ENCODE measurements at places on chromosomes 16 and 17.

- DNase-seq = no peak
These were observed 24.3 kb downstream of the CDRT15 start for GRCh38 chr17:14212401-14212800.

DNA sequence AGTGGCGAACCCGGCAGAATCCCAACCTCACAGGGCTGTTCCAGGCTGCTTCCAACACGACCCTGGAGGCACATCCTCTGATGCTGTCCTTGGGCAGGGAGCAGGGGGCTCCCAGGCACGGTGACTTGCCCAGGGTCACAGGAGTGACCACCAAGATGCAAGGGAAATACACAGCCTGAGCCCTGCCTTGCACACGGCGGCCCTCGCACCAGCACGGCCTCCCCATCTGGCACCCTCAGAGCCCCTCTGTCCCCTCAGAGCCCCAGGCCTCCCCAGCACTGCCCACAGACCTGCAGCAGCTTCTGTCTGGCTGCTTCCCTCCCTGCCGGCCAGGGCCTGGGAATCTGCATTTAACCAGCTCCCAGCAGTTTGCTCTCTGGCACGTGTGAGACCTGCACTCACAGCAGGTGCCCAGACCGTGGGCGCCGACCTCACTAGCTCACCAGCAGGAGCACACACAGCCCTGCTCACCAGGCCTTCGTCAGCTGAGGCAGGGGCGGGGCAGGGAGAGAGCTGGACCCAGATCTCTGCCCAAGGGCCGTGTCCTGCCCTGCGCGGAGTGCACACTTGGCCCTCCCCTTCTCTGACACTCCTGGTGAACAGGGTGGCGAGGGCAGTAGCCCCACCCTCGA, 29.7 kb upstream of the ZC3H18 start:
- DNase-seq = no peak

DNA sequence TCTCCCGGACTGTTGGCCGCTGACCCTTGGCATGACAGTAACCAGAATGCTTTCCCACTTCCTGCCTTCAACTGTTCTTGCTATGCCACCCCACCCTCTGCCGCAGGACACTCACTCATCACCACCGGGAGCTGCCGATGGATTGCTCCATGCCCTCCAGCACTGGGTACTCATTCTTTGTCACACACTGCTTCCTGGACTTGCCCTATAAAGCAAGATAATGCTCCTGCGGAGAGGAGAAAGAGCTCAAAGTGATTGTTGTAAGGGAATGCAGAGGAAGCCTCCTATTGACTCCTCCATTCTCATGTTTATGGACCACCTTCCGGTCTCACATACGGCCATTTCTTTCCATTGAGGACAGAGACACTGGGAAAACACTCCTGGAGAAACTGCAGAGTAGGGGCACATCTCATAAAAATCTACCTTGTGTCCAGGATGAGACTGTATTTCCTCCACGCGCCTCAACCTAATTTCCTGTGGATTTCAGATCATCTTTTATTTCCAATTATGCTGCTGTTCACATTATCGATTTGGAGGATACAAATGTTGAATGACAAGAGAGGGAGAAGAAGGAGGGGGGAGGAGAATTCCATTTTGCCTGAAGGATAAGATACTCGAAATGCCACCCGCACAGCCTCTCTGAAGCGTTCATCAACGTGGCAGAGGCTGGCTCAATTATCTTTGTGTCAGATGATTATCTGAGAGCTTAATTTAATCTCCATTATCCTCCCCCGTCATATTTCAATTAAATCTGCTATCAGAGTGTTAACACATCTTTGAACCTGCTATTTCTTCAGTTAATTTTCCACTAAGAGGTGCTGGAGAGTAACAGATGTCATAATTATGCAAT, 486.1 kb upstream of the SALL1 start:
- DNase-seq = no peak

- no peak for DNase-seq
These were observed 12.6 kb upstream of the POLR3E start for GRCh38 chr16:22284637-22285036.

DNA sequence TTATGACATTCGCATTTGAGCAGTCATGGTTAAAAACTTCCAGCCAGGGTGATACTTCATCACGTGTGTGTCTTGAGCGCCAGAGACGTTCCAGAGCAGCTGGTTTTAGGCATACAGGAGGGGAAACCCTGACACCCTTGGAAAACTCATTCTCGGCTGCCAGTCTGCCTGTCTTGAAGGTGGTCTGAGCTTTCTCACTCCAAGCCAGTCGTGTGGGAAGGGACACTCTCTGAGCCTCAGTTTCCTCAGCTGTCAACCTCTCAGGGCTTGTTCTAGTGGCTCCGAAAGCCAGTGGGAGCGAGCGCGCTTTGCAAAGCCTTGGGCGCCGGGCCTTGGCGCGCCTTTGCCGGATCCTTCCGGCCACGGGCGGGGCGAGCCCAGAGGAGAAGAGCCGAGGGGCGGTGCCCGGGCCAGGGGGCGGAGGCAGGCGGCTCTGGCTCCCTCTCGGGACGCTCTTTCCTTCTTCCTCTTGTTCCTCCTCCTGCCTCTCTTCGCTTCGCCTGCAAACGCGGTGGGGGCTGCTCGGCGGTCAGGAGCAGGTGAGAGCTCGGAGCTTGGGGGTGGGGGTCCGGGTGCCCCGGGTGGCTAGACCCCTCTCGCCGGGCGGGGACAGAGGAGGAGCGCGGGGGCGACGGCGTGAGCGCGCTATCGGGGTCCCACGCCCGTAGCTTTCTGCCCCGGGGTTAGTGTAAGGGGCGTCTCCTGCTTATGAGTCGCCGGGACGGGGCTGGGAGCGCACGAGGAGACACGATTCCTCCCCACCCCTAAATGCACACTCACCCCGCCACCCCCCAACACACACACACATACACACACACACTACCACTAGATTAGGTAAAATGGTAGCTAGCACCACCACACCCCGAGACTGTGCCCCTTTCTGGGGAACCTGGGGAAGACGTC, at the start of gene LDAF1:
LDAF1 (plus strand) TSS at position 467 of the 903 bp plus-strand sequence. CDS start 2,509 bp downstream, outside the sequence.
- DNase-seq = peak; percentile 56

DNA sequence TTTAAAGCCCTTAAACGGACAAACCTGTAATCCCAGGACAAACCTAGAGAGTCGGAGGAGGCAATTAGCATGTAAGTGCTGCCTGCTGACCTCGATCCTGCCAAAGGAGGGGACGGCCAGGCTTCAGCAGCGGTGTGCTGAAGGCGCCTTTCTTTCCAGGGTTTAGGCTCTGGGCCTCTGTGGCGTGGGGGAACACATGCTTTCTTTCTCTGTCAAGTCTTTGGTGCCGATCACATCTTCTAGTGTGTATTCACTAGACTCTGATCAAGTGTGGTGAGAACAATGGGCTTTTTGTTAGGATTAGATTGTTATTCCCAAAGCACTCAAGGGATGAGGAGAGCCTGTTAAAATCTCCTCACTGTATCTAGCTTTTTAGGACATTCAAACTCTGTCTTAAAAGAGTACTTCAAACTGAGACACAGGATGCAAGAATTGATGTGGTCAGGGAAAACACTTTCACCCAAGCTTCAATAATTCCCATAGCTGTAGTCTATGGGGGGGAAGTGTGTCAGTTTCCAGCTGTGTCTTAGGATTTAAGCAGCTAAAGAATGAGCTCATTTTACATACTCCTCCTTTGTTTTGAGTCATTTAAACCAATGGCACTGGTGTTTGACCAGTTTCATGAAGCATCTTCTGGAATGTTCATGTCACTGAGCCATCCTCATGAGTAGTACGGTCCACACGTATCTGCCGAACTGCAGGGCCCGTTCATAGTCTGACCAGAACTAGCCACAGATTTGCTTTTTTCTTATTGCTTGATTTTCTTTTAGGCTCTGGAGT, 51.2 kb downstream of the RPA1 start:
- no peak for DNase-seq

- no peak for DNase-seq
These were observed 27.1 kb downstream of the ARSG start for GRCh38 chr17:68318103-68318991.

GRCh38 chr17:66468241-66469087, 166.1 kb downstream of the PRKCA start:
- DNase-seq = no peak

DNA sequence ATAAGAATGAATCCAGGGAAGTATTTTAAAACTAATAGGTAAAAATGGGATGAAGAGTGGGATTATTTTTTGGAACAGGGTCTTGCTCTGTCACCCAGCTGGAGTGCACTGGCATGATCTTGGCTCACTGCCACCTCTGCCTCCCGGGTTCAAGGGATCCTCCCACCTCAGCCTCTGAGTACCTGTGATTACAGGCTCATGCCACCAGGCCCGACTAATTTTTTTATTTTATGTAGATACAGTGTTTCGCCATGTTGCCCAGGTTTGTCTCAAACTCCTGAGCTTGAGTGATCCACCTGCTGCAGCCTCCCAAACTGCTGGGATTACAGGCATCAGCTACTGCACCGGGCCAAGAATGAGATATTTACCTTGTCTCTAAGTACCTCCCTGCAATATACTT, 22.1 kb downstream of the NSMCE1 start:
- DNase-seq = no peak

GRCh38 chr16:60684002-60684401, 1352.2 kb downstream of the CDH8 start:
- DNase-seq = no peak

DNA sequence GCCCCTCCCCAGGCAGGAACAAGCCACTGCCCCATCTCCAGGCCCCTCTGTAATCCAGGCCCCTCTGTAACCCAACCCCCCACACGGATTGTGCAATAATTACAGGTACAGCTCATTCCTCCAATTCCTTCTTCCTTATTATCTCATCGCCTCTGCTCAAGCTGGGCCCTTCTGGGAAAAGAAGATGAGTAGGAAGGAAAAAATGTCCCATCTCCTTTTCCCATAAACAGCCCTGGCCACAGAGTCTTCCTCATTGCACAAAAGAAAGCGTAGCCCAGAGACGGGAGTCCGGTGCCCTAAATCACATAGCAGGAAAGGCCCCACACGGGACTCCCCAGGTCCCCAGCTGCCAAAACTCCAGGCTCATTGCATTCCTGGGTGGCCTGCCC, 3.6 kb upstream of the LITAFD start:
- no peak for DNase-seq

DNA sequence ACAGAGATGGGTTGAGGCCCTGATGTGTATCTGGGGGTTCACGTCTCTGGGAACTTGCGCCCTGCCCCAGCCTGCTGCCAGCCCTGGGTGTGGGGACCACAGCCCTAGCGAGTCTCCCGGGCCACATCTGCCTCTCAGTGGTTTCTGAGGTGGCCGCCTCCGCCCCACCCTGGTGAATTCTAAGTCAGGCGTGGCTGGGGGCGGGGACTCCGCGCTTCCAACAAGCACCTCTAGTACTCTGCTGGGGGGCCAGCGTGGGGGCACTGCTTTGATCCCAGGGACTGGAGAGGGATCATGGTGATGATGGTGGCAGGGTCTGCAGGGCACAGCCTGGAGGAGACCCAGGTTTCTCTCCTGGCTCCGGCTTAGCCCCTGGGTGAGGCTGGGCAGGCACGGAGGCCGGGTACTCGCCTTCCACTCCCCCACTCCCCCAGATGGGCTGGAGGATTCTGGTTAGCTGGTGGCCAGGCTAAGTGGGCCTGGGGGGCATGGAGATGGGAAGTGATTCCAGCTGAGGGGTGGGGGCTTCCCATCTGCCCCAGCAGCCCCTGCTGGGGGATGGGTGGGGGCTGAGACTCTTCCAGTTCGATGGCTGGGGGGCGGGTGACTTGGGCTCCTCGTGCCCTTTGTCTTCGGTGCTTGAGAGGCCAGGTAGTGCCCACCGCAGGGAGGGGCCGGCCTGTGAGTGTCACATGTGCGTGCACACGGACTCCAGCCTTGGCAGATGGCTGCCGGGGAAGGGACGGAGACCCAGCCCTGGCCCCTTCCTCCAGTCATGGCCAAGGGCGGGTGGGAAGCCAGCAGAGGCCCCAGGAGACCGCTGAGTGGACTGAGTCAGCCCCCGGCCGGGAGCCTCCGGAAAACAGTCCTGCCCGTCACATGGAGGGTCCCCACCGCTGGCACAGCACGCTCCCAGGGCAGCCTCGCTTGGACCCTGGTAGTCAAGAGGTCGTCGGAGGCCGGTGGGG, 3.9 kb downstream of the GLIS2 start:
- DNase-seq = no peak

DNA sequence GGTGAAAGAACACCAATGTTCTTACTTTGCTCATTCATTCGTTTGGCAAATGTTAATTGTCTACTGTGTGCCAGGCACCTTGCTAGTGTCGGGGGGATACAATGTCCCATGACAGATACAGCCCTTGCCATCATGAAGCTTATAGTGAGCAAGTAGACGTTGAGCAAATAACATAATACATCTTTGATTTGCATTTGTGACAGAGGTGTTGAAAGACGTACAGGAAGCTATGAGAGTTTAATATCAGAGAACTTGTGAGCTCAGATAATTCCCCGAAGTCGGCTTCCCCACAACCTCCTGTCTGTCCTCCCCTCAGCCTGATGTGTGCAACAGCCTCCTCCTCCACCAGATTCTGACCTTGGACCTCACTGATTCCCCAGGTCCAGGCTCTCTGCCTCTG, 138.0 kb upstream of the SDK2 start:
- DNase-seq = no peak

DNA sequence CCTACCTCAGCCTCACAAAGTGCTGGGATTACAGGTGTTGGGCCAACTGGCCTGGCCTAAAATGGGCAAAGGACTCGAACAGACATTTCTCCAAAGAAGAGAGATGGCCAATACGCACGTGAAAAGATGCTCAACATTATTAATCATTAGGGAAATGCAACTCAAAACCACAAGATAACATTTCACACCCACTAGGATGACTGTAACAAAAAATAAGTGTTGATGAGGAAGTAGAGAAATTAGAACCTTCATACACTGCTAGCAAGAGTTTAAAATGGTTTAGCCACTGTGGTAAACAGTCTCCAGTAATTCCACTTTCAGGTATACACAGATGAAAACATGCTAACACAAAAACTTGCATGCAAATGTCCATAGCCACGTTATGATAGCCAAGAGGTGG, 5.7 kb downstream of the TMED6 start:
- no peak for DNase-seq

Measured in NCI-H1417 (cell line).